ENCODE measurements at places on chromosomes 3 and 15. TPM values are rescaled to one million over a fixed set of nuclear protein-coding genes. Genes with fewer than 3 reads are reported as not detected.

The NOP10 gene
- total RNA-seq = 241 TPM

DNA sequence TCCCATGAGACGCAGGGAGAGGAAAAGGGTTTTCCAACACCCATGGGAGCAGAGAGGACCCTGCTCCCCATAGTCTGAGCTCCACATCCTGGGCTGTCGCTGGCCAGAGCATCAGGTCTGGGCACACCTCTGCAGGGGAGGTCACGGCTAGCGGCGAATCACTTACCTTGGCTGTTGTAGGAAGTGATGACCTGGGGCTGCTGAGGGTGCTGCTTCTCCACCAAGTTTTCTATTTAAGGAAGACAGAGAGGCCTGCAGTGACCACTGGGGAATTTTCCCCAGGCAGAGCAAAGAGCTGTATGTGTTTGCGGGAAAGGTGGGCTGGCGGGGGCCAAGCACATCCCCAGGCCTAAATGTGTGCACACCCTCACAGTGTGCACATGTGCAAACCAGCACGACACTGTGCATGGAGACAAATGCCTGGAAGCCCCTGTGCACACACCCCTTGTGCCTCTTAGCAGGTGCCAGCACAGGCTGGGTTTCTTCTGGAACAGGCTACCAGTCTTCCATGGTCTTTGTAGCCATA is 7.6 kb downstream of the KY start:
- DNase-seq = no peak

GRCh38 chr15:60673918-60674558 is 195.1 kb upstream of the ICE2 start:
- peak; percentile 92 for DNase-seq

The RPL32 gene
- total RNA-seq = 611 TPM

- no peak for DNase-seq
These were observed 161.2 kb downstream of the MINAR1 start for GRCh38 chr15:79593119-79593869.

DNA sequence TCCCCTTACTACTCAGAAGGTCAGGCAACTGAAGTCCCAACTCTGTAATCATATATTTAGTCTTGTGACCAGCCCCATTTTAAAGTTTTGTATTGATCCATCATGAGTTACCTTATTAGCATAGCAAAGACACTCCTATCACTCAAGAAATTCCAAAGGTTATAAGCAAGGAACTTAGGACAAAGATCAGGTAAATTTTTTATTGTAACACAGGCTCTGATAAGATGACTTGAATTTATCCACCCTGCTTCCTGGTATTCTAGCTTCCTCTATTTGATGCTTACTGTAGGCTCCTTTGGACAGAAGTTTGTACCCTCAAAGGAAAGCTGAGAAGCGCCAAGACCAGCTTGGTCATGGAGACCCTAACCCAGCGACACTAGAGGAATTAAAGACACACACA is 8.2 kb upstream of the NDN start:
- no peak for DNase-seq

DNA sequence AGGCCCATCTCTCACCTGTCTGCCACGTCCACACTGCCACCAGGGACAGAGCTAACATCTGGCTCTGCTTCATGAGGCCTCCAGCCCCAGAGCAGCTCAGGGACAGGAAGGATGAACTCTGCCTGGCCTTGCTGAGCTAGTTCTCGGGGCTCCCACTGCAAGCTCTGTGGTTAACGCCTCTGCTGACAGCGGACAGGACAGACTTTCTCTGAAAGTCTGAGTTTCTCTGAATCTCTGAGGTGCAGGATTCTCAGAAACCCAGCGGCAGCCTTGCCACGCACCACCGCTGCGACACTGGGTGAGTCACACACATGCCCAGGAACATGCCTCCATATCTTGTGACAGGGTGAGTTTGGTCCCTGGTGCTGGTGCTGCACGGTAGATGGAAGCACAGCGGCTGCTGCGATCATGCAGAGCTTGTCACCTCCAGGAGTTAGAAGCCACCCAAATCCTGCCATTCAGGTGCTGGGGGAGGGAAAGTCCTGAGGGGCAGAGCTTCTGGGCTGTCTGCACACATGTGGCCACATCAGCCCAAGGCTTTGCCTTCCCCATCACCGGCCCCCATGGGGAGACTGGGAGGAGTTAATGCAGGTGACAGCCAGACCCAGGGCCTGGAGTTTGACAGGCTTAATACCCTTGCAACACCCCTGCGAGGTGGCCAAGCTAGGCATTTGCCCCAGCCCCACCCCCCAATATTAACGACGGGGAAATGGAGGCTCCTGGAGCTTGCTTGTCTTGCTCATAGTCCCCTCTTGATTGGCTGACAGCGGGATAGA is 267.0 kb downstream of the PLCL2 start:
- no peak for DNase-seq

The MNS1 gene
- total RNA-seq = 12.3 TPM

DNA sequence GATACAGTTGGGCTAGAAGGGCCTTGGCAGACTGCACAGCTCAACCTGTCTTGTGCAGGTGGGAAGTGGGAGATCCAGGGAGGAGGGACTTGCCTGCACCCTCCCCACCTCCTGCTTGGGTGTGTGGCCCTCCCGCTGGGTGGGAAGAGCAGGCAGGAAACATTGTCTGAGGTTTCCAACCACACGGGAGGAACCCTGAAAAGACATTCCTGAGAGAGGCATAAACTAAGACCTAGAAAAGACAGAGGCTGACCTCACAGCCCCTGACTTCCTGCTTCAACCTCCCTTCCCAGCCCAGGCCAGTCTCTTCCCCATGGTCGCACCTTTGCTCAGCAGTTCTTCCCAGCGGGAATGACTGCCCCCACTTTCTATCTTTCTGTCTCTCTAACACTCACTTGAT is 46.3 kb upstream of the INSYN1 start:
- DNase-seq = peak; percentile 78

The KIF15 gene
- total RNA-seq = 38.3 TPM

All from Daoy (cell line).